ENCODE measurements at places on chromosomes 5 and 9. TPM values are rescaled to one million over a fixed set of nuclear protein-coding genes. Genes with fewer than 3 reads are reported as not detected.
A peak's percentile ranks its signal among the peaks of the same experiment; 100 is the strongest.

DNA sequence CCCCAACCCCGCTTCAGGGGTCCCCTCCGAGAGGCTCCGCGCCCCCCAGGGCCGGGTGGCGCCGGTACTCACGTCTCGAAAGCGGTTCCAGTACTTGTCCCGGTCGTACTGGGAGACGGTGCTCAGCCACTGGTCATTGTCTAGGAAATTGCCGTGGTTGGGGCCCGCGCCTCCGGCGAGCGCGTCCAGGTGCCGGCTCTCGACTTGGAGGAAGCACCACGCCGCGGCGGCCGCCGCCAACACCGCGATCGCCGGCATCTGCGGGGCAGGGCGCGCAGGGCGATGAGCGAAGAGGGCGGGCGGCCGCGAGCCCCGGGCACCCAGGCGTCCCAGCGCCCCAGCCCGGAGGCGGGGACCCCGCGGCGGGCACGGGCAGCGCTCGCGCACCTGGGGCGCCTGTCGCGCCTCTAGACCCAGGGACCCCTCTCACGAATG, 808 bp downstream of the SPOCK1 start:
- peak; percentile 7 for DNase-seq

DNA sequence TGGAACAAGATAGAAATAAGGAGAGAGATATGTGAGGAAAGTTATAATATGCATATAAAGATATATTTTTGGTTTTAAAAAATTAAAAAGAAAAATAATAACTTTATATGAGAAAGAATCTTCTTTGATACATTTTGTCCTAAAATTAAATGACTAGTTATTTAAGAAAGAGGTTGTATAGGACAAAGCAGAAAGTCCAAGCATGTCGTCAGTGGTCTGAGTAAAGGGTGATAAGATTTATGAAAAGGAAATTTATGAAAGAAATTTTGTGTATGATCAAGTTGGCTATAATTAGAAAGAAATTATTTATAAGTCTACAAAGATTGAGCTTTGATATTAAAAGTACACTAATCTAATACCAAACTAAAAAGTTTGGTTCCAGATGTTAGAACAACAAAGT, 32.0 kb downstream of the GTF3C4 start:
- no peak for DNase-seq

- DNase-seq = peak; percentile 79
Measured at GRCh38 chr5:107486489-107486888, 184.2 kb downstream of the EFNA5 start.

GRCh38 chr9:136858844-136859757, 7.0 kb downstream of the MAMDC4 start:
- no peak for DNase-seq

OR1Q1 gene
- total RNA-seq = not detected

CAPSL gene
- 1.0 TPM for total RNA-seq

C7 gene
- total RNA-seq = not detected

TMEM232 gene
- 0.30 TPM for total RNA-seq

SPARC gene
- 0.30 TPM for total RNA-seq

CCDC183 gene
- total RNA-seq = 0.55 TPM

HOMER1 gene
- 11.1 TPM for total RNA-seq
